Stimulated activated CD4-positive, alpha-beta T cell treated with anti-CD3 and anti-CD28 coated beads, Interleukin-12 subunit alpha, Interleukin-12 subunit beta, amount 100 ng/mL, for 24 hours (primary cell): ENCODE measurements at places on chromosomes 5 and 9.
A peak's percentile ranks its signal among the peaks of the same experiment; 100 is the strongest.

GRCh38 chr5:179623906-179624741 is 653 bp upstream of the HNRNPH1 start:
- peak; percentile 54 for DNase-seq

- DNase-seq = no peak
Observed at GRCh38 chr5:119095611-119096010, 24.7 kb downstream of the DMXL1 start.

DNA sequence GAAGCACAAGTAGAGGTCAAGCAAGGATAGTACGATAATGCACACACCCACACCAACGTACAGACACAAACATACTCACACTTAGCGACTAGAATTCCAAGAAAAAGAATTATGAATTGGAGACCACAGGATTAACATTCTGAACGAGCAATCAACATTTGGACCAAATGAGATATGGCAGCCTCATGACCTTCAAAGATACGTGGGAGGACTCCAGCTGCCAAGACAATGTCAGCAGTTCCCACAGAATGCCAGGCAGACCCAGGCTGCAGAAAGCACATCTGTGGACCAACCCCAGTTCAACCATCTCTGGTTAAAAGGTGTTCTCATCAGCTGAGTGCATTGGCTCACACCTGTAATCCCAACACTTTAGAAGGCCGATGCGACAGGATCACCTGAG is 187.6 kb upstream of the GRAMD2B start:
- no peak for DNase-seq

GRCh38 chr5:64165500-64166200 is at the start of gene RNF180:
Gene RNF180, plus strand, starts transcription at chr5:64165843. Its CDS starts 34,965 bp downstream, at chr5:64200808.
- no peak for DNase-seq

GRCh38 chr9:4661165-4661564 is 929 bp upstream of the PLPP6 start:
- no peak for DNase-seq

DNA sequence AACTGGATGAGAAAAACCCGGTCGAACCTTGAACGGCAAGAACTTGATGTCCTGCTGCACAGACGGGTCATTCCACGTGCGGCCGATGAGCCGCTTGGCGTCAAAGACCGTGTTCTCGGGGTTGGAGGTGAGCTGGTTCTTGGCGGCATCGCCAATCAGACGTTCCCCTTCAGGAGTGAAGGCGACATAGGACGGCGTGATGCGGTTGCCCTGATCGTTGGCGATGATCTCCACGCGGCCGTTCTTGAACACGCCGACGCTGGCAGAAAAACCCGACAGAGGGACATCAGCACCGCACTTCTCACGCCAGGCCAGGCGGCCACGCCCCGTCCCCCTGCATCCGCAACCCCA is 519 bp downstream of the HSPA5 start:
- DNase-seq = peak; percentile 18

DNA sequence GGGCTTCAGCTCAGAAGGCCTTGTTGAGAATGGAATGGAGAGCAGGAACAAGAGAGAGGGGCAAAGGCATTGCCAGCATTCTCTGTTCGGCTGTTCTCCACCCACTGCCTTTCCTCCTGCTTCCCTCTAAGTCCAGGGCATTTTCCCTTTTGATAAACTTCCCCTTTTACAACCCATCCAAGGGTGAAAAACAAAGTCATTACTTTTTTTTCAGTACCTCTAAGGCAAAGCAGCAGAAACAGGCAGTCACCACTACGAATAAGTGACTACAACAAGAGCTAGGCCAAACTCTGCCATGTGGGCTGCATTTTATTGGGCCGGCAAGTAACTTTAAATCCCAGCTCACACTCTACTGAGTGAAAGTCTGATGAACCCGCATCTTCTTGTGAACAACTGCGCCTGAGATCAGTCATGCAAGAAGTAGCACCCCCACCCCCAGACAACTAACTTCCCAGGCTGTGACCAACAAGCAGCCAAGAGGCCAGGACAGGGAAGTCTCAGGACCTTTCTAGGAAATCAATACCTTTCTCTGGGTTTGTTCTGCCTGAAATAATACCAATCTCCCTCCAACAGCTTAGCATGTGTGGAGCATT is 13.1 kb downstream of the IL7R start:
- DNase-seq = no peak

- DNase-seq = no peak
Observed at GRCh38 chr5:91176288-91177016, 206.7 kb downstream of the ARRDC3 start.

GRCh38 chr5:50875002-50875344 is 208.5 kb downstream of the PARP8 start:
- no peak for DNase-seq

DNA sequence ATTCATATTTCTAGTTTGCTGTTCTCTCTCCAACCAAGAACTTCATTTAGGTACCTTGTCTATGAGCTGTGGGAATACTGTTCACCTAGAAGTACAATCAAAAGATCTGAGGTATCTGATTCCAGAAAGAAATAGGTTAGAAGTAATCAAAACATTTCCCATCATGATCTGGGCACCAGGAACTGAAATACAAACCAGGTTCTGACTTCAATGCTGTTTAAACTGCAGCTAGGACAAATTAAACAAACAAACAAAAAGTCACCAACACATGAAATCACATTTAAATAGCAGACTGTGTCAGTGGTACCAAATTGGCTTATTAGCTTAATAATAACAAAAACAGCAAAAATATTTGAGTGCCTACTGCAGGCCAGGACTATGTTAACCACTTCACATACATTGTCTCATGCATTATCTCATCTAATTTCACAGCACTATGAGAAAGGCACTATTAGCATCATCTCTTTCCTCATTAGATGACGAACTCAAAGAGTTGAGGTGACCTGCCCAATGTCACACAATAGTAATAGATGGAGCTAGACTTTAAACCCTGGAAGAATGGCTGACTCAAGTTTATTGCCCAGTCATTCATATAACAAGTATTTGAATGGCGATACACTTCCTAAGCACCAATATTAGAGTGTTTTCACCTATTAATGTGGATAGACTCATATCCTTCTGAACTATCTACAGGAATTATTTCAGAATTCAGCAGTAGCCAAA is 14.5 kb downstream of the PLPP1 start:
- DNase-seq = no peak

- DNase-seq = no peak
Observed at GRCh38 chr9:34498553-34498952, 24.2 kb downstream of the ENHO start.
